ENCODE measurements at places on chromosomes 11 and 22.
A peak's percentile ranks its signal among the peaks of the same experiment; 100 is the strongest.

DNA sequence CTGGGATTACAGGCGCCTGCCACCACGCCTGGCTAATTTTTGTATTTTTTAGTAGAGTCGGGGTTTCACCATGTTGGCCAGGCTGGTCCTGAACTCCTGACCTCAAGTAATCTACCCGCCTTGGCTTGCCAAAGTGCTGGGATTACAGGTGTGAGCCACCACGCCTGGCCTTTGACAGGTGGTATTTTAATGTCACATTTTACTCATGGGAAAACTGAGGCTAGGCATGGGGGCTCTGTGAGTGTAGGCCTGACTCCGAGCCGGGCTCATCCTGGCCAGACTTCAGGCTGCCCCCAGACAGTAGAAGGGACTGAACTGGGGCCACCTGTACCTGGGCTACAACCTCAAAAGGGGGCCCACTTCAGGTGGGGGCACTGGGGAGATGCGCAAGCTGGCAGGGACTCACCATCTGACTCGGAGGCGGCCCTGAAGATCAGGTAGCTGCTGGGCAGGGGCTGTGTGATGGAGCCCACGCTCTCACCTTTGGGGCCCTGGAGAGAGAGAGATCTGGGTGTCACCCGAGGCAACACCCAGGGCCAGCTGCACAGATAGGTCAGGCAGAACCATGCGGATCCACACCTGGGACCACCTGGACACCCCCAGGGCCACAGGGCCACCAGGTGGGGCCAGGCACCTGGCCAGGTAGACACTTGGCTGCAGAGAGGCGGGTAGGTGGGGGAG is 45.8 kb downstream of the OSBPL5 start:
- no peak for DNase-seq

DNA sequence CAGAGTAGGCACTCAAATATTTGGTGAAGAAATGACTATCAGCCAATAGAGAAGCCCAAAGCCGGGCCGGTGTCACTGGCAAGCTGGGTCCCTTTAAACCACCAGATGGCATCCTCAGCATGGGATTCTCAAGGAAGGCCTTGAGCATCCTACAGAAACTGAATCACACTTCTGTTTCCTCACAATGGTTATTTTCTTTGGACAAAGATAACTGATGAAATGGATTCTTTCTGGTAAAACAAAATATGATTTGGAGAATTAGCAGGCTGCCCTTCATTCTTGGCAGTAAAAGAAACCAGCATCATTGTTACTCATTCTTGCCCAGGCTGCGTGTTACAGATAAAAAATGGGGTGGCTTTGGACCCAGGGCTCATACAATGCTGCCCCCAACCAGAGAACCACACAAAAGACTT is 30.3 kb upstream of the ASPHD2 start:
- DNase-seq = peak; percentile 89

- DNase-seq = no peak
These were observed 22.3 kb downstream of the DHCR7 start for GRCh38 chr11:71425860-71426259.

- DNase-seq = no peak
These were observed 5.1 kb downstream of the SPCS2 start for GRCh38 chr11:74954199-74954598.

DNA sequence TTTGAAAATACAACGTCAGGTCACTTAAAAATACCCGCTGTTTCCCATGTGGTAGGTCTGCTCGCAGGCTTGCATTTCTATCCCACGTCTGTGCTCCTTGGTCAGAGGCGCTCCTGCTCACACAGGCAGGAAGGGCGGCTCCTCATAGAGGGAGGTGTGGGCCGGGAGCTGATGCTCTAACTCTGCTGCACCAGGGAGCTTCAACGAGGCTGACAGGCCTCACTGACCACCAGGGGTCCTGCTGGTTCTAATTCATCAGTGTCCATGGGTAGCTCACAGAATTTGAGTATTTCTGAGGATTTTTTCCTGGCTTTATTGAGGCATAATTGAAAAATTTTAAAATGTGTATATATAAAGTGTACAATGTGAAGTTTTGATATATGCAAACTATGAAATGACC is 68.5 kb downstream of the PIWIL3 start:
- peak; percentile 10 for DNase-seq

DNA sequence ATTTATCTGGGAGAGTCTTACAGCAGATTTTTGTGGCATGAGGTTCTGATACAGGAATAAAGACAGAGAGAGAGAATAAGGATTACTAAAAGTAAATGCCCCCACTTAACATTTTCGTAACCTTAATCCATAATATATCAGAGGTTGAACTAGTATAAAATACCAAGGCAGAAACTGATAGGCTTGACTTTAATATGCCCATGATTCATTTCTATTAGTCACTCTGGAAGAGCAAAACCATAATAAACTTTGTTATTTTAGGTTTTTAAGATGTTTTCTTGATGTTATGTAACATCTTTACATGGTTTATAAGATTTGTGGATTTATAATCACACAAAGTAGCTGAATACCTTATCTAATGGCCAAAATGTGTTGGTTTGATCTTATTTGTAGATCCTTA is 19.1 kb downstream of the GUCY1A2 start:
- no peak for DNase-seq

DNA sequence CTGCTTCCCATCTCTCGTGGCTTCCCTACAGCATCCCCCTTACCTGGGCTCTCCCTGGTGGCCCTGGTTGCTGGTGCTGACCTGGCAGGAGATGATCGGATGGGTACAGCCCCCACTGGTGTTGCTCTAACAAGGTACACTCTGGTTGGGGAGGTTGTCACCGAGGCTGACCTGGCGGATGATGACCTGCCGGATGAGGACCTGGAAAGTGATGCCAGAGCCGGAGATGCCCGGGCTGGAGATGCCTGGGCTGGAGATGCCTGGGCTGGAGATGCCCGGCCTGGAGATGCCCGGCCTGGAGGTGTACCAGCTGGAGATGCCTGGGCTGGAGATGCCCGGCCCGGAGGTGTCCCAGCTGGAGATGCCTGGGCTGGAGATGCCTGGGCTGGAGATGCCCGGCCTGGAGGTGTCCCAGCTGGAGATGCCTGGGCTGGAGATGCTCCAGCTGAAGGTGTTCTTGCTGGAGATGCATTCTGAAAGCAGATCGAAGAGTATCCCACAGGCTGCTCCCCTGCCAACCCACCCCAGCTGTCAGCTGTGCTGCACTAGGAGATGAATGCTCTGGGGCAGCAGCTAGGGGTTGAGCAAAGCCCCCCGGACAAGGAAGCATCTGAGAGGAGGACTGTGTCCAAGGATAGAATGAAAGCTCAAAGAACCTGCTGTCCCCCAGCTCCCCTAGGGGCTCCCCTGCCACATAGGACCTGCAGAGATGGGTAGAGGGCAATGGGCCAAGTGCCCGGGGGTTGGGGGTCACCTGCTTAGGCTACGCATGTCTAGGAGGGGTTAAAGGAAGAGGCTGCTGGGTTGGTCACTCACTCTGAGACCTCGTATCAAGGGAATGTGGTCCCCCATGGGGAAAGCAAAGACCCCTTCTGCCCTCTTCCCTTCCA is 10.6 kb downstream of the TMPRSS13 start:
- DNase-seq = no peak

DNA sequence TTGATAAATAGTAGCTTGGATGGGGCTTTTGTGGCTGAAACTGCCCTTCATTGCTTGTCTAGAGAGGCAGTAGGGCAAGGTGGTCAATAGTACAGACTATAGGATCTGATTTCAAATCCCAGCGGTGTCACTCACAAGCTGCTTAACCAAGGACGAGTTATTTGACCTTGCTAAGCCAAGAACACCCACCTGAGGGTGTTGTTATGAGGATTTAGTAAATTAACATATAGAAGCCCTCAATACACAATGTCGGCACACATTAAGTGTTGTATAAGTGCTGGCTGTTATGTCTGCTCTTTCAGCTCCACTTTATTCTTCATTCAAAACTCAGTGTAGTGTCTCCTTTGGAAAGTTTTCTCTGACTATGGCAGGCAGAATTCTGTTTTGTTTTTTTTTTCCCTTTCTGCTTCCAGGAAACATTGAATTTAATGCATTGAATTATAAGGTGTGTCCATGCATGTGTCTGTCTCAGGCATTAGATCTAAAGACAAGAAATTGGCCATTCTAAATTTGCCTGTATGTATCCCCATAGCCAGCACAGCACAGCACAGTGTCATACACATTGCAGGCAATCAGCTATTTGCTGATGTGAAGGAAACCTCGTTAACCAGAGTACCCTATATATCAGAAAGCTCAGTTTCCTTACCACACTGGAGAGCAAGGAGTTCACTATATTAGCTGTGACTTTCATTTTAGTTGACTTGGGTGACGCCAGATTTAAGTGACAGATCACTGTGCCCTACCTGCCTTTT is 212.1 kb downstream of the NELL1 start:
- no peak for DNase-seq

DNA sequence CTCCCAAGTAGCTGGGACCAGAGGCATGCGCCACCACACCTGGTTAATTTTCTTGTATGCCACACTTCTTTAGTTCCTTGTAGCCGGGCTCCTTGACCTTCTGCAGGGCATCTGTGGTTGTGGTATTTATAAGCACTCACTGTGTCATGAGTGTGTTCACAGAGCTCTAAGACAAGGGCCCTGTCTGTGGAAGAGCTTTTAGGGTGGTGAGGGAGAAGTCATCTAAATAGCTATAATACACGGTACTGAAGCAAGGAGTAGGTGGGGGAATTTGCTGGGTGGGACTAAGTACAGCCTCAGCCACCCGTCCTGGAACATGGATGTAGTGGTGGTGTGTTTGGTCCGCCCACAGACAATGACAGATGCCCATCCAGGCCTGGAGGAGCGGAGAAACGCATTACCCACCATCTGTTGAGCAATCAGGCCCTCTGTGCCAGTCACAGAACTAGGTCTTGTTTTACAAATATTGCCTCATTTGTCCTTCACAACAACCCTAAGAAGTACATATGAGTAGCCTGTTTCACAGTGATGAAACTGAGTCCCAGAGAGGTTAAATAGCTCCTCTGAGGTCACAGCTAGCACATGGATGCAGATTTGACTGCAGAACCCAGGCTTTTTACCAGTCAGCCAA is 10.1 kb downstream of the ACO2 start:
- no peak for DNase-seq

Data from AG20443 (cell line).